Erythroblast (primary cell): ENCODE measurements at places on chromosomes 5 and 9.

GRCh38 chr9:121305269-121305994 is 37.5 kb downstream of the GSN start:
- DNase-seq, result no peak

DNA sequence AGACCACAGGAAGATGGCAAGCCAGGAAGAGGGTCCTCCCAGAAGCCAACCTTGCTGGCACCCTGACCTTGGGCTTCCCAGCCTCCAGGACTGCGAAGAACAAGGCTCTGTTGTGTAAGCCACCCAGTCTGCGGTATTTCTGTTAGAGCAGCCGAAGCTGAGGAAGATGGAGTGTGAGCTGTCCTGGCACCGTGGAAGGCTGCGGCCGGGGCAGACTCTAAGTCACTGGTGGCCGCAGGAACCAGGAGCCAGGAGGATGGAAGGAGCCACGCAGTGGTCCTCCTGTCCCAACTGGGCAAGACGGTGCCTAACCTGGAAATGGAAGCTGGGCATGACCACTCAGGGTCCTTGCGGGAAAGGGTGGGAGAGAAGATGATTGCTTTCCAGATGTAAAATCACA is 89.1 kb downstream of the ZNF354C start:
- no peak for DNase-seq

- DNase-seq, result peak; percentile 5
Measured at GRCh38 chr5:112643339-112643971, 94.2 kb upstream of the APC start.

DNA sequence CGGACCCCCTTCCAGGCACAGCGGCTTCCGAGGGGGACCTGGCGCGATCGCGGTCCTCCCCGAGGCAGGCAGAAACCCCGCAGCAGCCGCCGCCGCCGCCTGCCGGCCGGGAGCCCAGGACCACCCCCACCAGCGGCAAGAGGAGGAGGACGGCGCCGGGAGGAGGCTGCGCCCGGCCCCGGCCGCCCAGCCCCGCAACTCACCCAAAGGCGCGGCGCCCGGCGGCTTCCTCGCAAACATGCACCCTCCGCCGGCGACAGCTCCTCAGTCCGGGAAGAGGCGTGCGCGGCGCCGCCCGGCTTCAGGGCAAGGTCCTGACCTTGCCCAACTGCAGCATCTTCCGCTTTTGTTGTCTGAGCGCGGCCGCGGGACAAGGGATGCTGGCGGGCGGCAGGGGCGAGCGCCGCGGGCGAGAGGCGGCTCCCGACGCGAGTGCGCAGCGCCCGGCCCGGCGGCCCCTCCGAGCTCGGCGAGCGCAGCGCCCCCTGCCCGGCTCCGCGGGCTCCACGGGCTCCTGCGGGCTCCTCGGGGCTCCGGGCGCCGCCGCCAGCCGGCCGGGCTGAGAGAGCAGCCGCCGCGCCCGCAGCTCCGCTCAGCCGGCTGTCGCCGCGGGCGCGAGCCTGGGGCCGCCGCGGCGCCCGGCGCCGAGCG is 507 bp downstream of the CTNND2 start:
- DNase-seq, result no peak

GRCh38 chr5:120873083-120873482 is 409.0 kb downstream of the PRR16 start:
- no peak for DNase-seq

DNA sequence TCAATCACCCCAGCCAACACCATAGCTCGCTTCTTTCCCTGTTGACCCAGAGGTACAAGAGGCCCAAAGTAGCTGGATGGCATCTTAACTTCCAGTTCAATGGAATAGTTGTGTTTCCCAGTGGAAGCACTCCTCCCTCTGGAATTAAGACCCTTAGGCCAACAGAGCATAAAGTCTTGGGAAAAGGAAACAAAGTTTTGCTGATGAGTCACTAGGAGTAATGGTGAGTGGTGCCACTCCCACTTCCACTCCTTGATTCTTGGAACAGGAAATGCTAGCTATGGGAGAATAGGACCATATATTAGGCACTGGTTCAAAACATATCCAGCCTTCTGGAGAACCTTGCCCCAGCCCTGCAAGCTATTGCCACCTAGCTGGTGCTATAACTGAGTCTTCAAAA is 44.7 kb upstream of the LMX1B start:
- no peak for DNase-seq

DNA sequence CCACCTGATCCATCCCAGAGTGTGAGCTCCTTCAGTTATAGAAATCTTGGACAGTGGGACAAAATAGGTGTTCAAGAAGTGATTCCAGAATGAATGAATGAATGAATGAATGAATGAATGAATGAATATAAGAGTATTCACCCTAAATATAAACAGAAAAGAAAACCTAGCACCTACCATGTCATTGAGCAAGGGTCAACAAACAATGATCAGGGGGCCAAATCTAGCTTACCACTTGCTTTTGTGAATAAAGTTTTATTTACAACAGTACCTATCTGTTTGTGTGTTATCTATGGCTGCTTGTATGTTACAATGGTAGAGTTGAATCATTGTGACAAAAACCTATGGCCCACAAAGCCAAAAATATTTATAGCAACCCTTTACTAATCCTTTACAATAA is 43.9 kb upstream of the CEP78 start:
- no peak for DNase-seq

- DNase-seq, result no peak
Measured at GRCh38 chr5:133680830-133681565, 68.7 kb upstream of the FSTL4 start.

- peak; percentile 58 for DNase-seq
Measured at GRCh38 chr9:24118190-24118589, 292.1 kb upstream of the ELAVL2 start.

- no peak for DNase-seq
Measured at GRCh38 chr9:117795271-117795670, 91.1 kb downstream of the TLR4 start.

DNA sequence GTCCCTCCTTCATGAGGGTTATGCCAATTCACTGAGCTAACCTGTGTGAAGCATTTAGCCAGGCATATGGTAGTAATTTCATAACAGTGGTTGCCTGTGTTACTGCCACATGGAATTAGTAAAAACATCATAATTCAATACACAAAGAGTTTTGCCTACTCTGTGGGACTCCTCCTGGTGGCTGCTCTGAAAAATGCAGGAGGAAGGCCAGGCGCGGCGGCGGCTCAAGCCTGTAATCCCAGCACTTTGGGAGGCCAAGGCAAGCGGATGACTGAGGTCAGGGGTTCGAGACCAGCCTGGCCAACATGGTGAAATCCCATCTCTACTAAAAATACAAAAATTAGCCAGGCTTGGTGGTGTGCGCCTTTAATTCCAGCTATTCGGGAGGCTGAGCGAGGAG is 547.3 kb downstream of the CDK5RAP2 start:
- DNase-seq, result peak; percentile 7
